ENCODE measurements at places on chromosomes 4 and X. TPM values are rescaled to one million over a fixed set of nuclear protein-coding genes. Genes with fewer than 3 reads are reported as not detected.

DNA sequence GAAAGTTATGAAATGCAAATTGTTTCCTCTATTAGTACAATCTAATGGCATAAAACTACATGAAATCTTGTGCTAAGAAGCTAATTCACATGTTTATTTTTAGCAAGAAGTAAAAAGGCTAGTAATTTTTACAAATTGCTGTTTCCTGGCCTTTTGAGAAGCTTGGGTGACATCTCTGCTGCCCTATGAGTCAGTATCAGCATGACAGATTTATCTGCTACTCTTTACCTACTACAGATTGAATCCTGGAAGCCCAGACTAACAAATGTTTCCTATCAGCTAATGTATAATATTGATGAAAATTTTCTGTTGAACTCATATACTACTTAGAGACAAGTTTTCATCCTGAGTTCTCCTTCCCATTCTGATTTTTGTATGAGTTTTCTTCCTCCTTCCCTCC is 232.4 kb downstream of the DCTD start:
- peaks cover 28% of the 10 kb centered on the region for H3K4me1 ChIP-seq
- H3K27ac ChIP-seq: no peak overlapping the region
- peaks cover 4% of the 10 kb centered on the region for H3K36me3 ChIP-seq
- no peak overlapping the region for H3K4me3 ChIP-seq
- H3K27me3 ChIP-seq: no peaks in the 10 kb centered on the region

The GPAT3 gene
- total RNA-seq: not detected

DNA sequence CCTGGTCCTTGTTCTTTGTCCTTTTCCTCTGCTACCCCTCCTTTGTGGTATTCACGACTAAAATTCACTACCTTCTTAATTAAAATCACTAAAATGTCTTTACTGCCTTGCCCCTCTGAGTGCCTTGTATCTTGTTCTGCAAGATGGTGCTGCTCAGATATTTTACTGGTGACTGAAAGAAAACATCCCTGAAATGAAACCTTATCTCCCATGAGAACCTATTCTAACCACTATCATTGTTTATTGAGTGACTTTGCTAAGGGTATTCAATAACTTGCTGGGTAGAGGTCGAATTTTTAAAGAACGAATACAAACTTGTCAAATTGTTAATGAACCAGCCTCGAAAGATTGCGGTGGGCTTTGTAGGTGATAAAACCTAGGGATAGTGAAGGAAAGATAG is 52.8 kb downstream of the SPRY1 start:
- H3K4me3 ChIP-seq: no peak overlapping the region
- DNase-seq: no peak
- no peaks in the 10 kb centered on the region for H3K36me3 ChIP-seq

The PPEF2 gene
- total RNA-seq: not detected

The CENPE gene
- 59.7 TPM for total RNA-seq

DNA sequence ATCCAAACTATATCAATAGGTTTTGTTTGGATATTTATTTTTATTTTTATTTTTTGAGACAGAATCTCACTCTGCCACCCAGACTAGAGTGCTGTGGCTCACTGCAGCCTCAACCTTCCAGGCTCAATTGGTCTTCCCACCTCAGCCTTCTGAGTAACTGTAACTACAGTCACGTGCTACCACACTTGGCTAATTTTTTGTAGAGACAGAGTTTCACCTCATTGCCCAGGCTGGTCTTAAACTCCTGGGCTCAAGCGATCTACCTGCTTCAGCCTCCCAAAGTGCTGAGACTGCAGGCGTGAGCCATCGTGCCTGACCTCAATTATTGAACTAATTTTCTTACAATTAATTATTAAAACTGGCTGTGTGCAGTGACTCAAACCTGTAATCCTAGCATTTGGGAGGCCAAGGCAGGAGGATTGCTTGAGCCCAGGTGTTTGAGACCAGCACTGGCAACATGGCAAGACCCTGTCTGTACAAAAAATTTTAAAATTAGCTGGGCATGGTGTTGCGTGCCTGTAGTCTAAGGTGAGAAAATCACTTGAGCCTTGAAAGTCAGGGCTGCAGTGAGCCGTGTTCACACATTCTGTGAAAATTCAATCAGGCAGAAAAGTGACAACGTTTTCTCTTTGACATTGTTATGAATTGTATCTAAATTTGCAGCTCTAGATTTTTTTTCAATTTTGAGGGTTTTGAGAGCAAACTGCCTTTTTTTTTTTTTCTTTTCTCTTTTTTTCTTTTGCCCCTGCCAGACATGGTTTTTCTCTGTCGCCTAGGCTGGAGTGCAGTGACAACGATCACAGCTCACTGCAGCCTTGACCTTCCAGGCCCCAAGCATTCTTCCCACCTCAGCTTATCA is 66.0 kb downstream of the UBE2K start:
- no peaks in the 10 kb centered on the region for H3K27me3 ChIP-seq
- peaks cover 19% of the 10 kb centered on the region for H3K36me3 ChIP-seq
- no peak overlapping the region for H3K4me3 ChIP-seq
- H3K4me1 ChIP-seq: no peaks in the 10 kb centered on the region

DNA sequence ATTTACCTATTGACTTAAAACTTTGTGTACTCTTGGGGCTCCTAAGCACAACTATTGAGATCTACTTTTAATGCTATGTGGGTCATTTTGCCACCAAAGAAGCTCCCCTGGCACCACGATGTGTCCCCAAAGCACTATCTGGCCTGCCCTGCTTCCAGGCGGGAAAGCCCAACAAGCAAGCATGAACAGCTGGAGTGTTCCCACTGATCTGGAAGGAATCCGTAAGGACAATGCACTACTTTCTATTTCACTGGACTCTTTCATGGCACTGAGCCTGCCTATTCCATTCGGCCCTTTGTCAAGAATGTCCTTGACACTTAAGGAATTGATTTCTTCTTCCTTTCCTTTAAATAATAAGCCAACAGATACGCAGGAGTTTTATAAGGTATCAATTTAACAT is 38.8 kb downstream of the GRIA3 start:
- H3K4me1 ChIP-seq: no peaks in the 10 kb centered on the region
- no peak overlapping the region for H3K4me3 ChIP-seq
- DNase-seq: no peak
- H3K36me3 ChIP-seq: peaks cover 5% of the 10 kb centered on the region

DNA sequence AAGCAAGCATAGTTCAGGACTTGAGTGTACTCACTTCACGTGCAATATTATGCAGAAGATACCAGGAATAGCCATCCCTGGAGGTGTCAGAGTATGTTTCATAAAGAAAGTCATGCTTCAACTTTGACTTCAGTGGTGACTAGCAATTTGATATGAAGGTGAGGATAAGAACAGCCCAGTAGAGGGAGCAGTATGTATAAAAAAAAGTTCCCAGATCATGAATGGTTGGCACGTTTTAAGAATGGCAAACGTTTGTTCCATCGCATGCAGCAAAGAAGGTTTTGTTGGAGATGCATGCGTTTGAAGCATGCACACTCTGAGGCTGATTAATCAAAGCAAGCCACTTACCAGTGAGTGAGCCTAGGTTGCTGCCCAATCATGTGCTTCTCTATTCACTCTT is 33.5 kb upstream of the SLITRK4 start:
- no peaks in the 10 kb centered on the region for H3K4me1 ChIP-seq
- H3K27me3 ChIP-seq: no peaks in the 10 kb centered on the region
- no peak overlapping the region for H3K27ac ChIP-seq
- no peak for DNase-seq

GRCh38 chrX:489820-490219 is 103.1 kb upstream of the PPP2R3B start:
- H3K36me3 ChIP-seq: no peaks in the 10 kb centered on the region
- no peak overlapping the region for H3K27ac ChIP-seq
- H3K4me3 ChIP-seq: no peak overlapping the region
- peaks cover 23% of the 10 kb centered on the region for H3K27me3 ChIP-seq

GRCh38 chr4:39976141-39976944 is 1.4 kb downstream of the PDS5A start:
- peak overlapping the region; percentile 90 for H3K4me3 ChIP-seq
- no peaks in the 10 kb centered on the region for H3K27me3 ChIP-seq
- peaks cover 18% of the 10 kb centered on the region for H3K36me3 ChIP-seq

The HADH gene
- total RNA-seq: 74.3 TPM

- DNase-seq: no peak
- H3K27ac ChIP-seq: no peak overlapping the region
- no peak overlapping the region for H3K4me3 ChIP-seq
- H3K4me1 ChIP-seq: peaks cover 3% of the 10 kb centered on the region
- H3K27me3 ChIP-seq: no peaks in the 10 kb centered on the region
- peaks cover 16% of the 10 kb centered on the region for H3K36me3 ChIP-seq
Observed at GRCh38 chrX:136975684-136976470, 57.9 kb downstream of the GPR101 start.

GRCh38 chr4:143356493-143356892 is 19.8 kb downstream of the GAB1 start:
- DNase-seq: no peak
- no peaks in the 10 kb centered on the region for H3K36me3 ChIP-seq
- H3K4me3 ChIP-seq: no peak overlapping the region
- no peak overlapping the region for H3K27ac ChIP-seq
- peaks cover 26% of the 10 kb centered on the region for H3K4me1 ChIP-seq
- H3K27me3 ChIP-seq: no peaks in the 10 kb centered on the region

All from neural crest cell (in vitro differentiated cells).